Colonic mucosa (tissue), 4 donors: ENCODE measurements at places on chromosomes 3 and 15. TPM values are rescaled to one million over a fixed set of nuclear protein-coding genes. Genes with fewer than 3 reads are reported as not detected.

- no peak for DNase-seq
These were observed 83.0 kb downstream of the WNT7A start for GRCh38 chr3:13796701-13797460.

SNX33 gene
- total RNA-seq: 26.2 TPM

GRCh38 chr3:127682561-127682960 lies 9.8 kb downstream of the ABTB1 start:
- no peak for DNase-seq

DNA sequence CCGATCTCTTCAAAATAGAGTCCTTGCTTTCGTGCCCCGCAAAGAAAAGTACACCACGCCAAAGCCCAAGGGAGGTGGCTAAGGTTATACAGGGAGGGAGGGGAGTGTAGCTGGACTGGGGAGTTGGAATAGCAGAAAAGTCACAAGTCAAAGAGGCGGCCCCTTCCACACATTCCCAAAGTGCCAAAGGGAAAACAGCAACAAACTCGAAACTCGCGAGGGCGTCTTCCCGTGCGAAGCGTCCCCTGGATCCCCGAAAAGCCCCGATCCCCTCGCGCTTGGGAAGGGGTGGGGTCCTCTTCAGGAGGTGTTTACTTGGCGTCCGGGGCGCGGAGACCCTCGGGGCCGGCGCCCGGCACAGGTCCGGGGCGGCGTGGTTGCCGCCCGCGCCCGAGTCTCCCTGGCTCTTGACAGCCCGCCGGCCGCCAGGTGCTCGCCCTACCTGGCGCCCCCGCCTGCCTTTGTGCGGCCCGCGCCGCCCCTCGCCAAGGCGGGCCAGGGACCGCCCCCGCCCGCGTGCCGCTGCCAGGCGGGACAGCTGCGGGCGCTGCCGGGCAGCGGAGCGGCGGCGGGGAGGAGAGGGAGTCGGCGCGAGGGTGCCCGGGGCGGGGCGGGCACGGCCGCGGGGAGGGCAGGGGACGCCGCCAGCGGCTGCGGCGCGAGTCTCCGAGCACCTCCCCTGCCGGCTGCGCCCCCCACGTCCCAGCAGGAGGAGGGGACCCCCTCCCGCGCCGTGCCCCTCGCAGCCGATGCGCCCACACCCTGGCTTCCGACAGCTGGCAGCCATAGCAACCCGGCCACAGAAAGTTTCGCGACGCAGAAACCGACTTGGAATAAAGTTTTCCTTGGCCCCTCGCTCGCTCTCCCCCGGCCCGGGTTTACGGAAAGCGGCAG lies 966 bp downstream of the MYO1E start:
- DNase-seq: peak; percentile 59

DNA sequence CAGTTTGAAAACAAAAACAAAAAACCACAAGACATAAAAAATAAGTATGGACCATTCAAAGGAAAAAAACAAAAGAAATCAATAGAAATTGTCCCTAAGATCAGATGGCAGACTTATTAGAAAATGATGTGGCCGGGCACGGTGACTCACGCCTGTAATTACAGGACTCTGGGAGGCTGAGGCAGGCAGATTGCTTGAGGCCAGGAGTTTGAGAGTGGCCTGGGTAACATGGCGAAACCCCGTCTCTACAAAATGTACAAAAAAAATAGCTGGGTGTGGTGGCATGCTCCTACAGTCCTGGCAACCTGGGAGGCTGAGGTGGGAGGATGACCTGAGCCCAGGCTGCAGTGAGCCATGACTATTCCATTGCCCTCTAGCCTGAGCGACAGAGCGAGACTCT lies 16.6 kb downstream of the SPCS1 start:
- DNase-seq: no peak

DNA sequence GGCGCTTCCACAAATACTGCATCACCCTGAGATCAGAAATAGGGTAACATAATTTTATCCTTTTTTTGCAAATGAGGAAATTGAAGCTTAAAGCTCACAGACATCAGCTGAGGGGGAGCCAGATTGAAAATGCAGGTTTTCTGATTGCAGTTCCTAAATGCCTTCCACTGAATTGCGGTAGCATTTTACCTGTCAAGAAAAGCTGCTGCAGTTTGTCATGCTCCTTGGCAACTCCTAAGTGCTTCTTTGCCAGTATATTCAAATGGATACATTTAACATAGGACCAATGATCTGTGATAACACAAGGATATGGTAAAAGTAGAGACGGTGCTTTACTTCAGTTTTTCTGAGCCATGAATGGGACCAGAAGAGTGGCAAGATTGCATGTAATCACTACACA lies 50.5 kb downstream of the SPATA16 start:
- no peak for DNase-seq

DNA sequence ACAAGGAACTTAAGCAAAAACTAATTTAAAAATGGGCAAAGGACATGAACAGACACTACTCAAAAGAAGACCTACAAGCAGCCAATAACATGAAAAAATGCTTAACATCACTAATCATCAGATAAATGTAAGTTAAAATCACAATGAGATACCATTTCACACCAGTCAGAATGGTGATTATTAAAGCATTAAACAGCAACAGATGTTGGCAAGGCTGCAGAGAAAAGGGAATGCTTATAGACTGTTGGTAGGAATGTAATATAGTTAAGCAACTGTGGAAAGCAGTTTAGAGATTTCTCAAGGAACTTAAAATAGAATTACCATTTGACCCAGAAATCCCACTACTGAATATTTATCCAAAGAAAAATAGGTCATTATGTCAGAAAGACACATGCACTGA lies 482.2 kb downstream of the SQOR start:
- DNase-seq: no peak

GRCh38 chr3:119700269-119700919 lies 2.4 kb upstream of the CFAP91 start:
- peak; percentile 38 for DNase-seq

DNA sequence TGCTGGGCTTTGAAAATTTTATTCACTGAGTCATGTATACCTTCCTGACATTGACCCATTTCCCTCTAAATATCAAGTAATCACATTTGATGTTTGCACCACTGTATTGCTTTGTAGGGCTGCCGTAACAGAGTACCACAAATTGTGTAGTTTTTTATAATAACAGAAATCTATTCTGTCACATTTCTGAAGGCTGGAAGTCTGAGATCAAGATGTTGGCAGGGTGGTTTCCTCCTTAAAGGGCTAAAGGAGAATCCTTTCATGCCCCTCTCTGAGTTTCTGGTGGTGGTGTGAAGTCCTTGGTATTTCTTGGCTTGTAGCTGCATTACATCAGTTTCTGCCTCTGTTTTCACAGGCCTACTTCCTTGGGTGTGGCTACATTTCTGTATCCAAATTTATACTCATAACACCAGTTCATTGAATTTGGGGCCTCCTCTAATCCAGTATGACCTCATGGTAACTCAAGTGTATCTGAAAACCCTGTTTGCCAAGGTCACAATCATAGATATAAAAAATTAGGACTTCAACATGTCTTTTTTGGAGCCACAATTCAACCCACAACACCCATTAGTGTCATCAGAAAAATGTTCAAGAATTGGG lies 29.1 kb upstream of the ST6GAL1 start:
- DNase-seq: no peak

CACNA2D2 gene
- total RNA-seq: 2.4 TPM

- DNase-seq: no peak
These were observed 597.3 kb downstream of the ZIC1 start for GRCh38 chr3:148006508-148006907.

GRCh38 chr3:43779850-43780249 lies 89.1 kb downstream of the ABHD5 start:
- no peak for DNase-seq

DNA sequence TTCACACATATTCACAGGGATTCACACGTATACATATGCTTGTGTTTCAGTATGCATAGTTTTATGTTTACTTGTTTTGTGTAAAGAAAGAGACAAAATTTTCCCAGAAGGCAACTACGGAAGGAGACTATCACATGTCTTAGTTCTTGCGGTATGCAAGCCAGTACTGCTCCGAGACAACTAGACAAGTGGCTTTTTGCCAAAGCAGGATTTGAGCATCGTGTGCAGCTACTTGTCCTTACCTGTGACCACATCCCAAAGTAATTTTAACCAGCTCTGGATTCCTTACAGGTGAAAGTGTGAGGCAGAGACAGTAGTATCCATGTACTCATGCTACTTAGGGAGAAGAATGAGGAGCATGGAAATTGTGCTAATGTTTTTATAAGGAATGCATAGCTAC lies 591.4 kb upstream of the NR2F2 start:
- DNase-seq: no peak

GNAT1 gene
- not detected for total RNA-seq

DNA sequence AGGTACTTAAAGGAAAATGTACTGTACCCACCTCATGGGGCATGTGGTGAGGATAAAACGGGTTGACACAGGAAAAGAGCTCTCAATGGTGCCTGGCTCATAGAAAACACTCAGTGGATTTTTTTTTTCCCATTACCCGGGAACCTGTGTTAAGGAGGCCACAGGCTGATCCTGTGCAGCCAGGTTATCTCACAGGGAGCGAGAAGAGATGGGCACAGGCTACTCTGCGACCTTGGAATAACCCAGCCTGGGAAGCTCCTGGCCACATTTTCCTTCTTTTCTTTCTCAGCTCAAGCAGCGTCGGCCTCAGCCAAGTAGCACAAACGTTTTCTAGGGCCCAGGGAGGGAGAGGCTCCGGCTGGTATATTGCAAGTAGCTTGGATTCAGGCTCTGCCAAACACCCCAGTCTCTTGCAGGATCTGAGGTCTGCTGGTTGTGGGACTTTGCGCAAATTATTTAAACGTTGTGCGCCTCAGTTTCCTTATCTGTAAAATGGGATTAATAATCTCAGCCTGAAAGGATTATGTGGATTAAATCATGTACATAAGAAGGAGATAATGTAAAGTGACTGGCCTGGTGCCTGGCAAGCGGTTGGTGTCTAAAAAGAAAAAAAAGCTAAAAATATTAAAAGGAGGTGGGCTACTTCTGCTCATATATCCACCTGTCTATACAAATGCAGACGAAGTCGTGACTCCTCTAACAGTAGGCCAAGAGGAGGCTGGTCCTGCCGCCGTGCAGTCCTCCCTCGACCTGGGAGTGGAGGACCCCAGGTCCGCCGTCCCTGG lies 2.2 kb downstream of the FURIN start:
- peak; percentile 36 for DNase-seq

- DNase-seq: no peak
These were observed 255.2 kb upstream of the ROBO1 start for GRCh38 chr3:80023010-80023409.

LMOD3 gene
- not detected for total RNA-seq

- no peak for DNase-seq
These were observed 123.8 kb downstream of the PPM1L start for GRCh38 chr3:160879859-160880258.

ARGFX gene
- total RNA-seq: not detected

- no peak for DNase-seq
These were observed 46.9 kb downstream of the NFKBIZ start for GRCh38 chr3:101896083-101896757.

DNA sequence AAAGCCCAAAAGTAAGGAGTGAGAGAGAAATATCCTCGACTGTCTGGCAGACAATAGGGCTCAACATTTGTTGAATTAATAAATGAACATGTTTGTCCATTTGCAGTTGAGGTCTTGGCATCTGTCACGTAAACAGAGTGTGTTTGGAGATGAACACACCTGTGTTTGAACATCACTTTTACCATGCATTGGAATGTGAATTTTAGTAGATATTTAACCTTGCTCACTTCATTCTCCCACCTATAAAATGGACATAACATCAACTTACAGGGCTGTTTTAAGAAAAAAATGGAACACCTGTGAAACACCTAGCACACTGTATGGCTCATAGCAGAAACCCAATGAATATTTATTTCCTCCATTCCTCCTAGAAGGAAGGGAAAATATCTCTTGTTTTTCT lies 204.8 kb downstream of the KCNMB2 start:
- no peak for DNase-seq

MYL3 gene
- total RNA-seq: 1.7 TPM

DNA sequence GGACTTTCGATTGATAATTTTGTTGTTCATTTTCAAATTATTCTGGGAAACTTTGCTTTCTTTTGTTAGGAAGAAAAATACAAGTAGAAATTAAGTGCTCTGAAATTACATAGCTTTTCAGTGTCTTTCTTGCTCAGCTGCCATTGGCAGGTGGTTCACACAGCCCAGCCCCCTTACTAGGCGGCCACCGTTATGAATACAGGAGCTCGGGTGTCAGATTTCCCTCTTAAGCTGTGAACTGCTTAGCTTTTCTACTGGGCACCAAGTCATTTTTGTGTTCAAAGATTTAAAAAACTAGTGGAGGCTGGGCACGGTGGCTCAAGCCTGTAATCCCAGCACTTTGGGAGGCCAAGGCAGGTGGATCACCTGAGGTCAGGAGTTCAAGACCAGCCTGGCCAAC lies 55.2 kb downstream of the HMG20A start:
- DNase-seq: no peak

DNA sequence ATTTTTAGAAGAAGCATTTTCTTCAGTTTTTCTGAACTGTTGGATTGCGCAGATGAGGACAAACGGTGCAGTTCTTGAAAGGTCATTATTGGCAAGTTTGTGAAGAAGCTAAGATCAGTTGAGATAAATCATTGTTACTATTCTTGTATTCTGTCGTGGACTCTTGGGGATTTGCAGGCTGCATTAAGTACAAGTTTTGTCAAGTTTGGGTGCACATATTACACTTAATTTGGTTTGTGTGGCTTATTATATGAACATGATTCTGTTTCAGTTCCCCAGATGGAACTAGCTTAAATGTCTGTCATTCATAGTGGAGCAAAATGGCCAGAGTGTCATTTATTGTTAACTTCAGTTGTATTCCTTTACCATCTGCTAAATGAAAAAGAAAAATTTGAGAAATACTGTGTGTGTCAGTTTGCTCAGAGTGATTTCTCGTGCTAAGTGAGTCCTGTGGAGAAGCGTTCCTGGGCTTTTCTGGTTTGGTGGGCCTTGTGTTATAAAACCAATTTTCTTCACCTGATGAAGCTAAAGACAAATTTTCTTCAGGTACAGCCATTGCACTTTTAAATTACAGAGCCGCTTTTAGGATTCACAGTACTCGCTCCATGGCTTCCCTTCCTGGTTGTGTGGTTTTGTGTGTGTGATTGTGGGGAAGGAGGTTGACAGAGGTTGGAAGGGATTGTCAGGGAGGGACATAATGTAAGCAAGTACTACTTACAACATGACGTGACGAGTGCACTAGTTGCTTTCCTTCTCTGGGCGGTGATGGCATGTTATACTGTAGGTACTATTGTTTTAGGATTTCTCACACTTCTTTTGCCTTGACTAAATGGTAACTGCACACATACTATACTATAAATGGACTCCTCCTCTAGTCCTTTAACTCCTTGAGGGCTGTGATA lies 1.7 kb downstream of the AKAP13 start:
- peak; percentile 37 for DNase-seq

VEPH1 gene
- total RNA-seq: 1.3 TPM
